MM.1S (cell line): ENCODE measurements at places on chromosomes 6 and 20.

DNA sequence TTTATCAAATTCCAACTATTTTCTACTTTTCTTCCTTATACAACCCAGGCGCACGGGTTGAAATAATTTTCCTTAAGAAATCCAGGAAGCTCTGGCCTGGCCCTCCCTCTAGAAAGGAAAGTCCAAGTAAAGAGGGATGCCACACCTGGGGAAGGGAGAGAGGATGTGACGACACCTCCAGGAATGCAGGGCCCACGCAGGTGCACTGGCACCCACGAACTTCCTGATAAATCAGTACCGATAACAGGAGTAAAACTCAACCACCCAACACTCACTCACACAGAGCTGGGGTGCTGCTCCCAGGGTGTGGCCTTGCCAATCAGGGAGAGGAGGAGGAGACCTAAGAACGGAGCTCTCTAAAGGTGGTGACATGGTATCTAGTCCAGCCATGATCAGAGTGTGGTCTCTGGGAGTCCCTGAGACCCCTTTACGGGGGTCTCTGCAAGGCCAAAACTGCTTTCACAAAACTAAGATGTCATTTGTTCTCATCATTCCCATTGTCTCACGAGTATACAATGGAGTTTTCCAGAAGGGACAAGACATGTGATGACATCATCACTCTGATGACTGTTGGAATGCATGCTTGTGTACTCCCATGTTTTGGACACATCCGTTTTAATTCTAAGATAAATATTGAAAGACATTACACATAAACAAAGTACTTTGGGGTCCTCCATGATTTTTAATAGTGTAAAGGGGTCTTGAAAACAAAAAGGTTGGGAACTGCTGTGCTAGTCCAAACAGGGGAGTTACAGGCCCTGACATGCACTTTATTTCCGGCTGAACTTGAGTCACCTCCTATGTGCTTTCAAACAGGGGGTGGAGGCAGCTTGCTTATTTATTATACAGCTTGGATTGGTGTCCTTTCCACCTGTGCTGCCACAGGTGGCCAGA lies 2.2 kb upstream of the PARD6B start:
- no peak for DNase-seq

DNA sequence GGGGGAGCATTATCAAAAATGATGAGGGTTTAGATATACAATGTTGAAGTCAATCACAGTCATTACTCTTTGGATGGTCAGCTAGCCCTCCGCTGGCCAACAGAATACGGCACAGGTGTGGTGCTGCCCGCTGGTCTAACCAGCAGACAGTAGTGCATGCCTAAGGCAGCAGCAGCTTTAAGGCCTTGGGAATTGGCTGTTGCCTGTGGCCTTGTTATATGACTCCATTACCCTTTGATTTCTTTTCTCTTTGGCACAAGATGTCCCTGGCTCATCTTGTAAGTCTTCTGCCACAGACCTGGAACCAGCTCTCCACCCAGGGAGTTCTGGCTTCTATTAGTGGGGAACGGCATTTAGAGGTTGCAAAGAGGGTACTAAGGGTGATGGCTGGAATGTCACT lies 110.2 kb downstream of the WDR27 start:
- no peak for DNase-seq

DNA sequence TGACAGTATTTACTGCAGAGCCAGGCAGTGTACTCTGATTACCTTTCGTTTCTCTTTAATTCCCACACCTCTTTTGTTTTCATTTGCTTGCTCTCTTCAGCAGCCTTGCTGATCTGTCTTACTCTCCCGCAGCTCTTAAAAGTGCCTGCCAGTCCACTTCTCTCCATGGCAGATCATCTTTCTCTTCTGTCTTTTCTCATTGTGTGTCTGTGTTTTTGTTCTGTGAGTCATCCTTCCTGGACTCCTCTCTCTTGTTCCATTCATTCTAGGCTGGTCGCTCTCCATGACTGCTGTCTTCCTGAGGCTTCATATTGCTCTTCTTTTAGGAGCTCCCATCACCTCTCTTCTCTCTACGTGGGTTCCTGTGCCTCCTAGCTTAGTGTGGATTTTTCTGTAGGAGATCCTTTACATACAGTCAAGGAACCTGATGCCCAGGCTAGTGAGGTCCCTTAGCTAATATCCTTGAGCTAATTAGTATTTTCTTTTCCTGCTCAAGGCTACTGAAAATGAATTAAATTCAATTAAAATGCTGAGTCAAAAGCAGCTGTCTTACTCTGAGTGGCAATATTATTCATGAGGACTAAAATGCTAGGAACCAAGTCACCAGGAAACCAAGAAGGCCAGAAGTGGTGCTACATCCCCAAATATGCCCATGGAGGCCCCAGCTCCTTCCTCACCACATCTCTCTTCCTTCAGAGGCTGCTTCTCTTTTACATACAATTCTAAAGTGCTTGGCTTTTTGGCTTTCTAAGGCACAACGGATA lies 86.1 kb downstream of the SLX4IP start:
- no peak for DNase-seq

- peak; percentile 13 for DNase-seq
Observed at GRCh38 chr20:37007898-37008649, 56.6 kb upstream of the SAMHD1 start.

DNA sequence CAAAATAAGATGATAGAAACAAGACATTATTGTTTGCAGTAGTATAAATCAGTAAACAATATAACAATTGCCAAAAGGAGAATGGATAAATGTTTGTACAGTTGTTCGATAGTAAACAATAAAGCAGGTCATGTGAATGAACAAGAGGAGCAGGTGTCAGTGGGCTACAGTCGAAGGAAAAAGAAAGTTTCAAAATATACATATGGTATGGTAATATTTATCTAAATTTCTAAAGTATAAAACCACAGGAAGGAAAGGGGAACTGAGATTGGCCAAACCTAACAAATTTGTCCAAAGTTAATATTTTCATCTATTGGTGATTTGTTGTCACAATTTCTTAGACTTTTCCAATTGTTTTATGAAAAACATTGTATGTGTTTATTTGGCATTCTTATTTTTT lies 110.9 kb downstream of the SH3BGRL2 start:
- DNase-seq: no peak

DNA sequence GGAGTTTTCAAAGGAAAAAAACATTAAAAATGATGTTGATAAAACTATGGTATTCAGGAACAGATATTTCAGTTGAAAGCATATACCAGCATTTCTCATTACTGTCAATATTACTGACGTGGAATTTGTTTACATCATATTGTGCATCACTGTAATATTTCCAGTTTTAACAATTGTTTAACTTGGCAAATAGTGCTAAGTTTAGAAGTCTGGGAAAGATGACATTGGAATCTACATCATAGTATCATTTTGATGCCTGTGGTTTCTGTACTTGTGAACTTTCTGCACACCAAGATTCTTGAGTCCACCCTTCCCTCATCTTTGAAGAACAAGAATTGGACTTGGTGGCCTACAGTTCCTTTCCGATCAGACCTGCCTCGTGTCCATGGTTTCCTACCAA lies 98.1 kb downstream of the RALGAPA2 start:
- no peak for DNase-seq

DNA sequence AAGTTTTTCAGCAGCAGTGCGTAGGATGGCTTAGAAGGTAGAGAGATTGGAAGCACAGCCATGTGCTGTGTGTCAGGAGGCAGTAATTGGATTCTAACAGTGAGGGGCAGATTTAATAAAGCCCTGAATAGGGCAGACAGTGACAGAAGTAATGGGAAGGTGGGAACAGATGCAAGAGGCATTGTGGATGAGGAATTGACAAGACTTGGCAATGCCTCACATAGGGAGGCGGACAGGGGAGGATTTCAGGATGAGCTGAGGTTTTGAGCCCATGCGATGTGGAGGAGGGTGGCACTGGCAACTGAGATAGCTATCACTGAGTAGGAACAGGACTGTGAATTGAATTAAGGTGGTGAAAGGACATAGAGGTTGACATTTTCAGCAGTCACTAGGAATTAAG lies 262.2 kb upstream of the FLRT3 start:
- no peak for DNase-seq

DNA sequence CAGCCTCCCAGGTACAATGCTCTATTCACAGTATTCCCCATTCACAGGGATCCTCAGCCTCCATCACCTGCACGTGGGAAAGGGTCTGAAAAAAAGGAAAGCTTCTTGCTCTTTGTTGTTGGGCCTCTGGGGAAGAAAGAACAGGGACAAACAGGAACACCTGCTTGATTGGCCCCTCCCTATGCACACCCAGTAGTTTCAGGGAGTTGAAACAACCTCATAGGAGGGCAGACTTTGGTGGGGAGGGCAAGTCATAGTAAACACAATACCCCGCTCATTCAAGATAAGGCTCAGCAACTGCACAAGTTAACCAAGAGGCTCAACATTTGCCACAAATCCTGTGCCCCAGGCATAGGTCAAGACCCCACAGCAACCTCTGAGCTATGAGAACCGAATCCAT lies 1.7 kb downstream of the GHRH start:
- no peak for DNase-seq
